ENCODE measurements at places on chromosomes 1 and 21. TPM values are rescaled to one million over a fixed set of nuclear protein-coding genes. Genes with fewer than 3 reads are reported as not detected.

DNA sequence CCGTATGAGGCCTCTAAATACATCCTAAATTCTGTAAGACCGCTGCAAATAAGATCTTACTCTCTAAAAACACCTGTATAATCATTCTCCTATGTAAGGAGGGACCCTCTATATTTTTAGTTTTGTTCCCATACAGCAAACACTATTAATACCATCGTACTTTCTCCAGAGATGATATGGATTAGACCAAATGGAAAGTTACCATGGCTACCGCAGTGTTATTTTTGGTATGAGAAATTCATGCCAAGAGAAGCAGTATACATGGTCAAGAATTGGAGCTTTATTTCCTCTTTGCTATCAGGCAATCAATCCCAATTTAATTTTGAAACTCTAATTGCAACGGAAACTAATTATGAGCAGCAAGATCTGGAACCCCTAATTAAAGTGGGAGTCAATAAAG lies 70.0 kb downstream of the BCAR3 start:
- DNase-seq, result no peak

DNA sequence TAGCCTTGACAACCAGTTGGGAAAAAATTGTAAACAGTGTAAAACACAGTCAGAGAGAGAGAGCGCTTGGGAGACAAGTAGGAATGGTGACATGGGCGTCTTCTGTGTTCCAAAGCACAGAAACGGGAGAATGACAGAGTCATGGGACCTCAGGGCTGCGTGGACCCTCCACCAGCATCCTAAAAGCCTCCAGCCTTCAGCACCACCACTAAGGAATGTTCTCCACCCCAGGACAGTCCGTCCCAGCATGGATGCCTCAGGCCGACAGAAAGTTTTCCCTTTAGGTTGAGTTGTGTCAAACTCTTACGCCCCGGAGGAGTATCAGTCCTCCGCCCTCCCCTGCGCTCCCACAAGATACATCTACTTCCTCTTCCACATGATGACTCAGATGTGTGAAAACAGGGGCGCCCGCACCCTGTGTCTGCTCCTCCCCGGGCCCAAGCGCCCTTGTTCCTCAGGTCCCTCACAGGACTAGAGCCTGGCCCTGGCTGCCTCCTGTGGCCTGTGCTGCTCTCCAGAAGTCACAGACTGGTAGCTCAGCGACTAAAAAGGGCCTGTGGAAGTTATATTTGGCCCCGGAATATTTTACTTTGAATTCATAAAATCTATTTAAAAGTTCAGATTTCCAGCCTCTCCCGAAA lies 63.9 kb upstream of the EFHD2 start:
- DNase-seq, result no peak

Gene WASF2
- 69.2 TPM for total RNA-seq

GRCh38 chr1:221039616-221040015 lies 160.4 kb downstream of the HLX start:
- DNase-seq, result no peak

Gene IFFO2
- 3.6 TPM for total RNA-seq

DNA sequence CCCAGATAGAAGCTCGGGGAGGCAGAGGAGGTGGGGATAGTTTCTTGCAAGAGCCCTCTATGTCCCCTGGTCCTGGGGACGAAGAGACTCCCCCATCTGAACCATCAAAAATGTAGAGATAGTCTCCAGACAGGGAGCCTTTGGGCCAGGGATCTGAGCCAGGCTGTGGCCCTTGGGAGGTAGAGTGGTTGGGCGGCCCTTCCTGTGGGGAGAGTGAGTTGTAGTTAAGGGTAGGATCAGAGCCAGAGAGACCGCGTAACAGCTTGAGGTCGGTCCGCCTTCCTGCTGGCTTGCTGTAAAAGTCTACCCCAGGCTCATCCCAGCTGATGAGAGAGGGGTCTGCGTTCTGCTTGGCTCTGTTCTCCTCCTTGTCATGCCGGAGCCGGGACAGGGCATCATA lies 25.3 kb downstream of the PIK3C2B start:
- no peak for DNase-seq

- DNase-seq, result no peak
These were observed 59.0 kb downstream of the ERI3 start for GRCh38 chr1:44296086-44296485.

Gene HCRTR1
- total RNA-seq, result not detected

Gene CD101
- total RNA-seq, result 1.8 TPM

Gene CAMK2N1
- 1.2 TPM for total RNA-seq

Gene CFAP126
- not detected for total RNA-seq

DNA sequence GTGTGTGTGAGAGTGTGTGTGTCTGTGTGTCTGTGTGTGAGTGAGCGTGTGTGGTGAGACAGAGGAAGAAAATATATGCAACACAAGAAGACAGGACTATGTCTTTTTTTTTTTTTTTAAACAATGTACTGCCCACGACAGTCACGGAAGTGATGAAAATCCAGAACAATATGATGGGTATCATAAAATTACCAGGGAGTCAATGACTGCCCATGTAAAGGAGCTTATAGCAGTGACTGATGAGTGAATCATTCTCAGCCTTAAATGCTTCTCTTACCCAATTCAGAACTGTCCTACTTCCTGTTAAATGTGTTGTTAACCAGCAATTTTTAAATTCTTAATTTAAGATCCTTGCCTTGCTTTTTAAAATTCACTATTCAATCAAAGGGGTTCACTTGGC lies 46.6 kb downstream of the RGS7 start:
- DNase-seq, result no peak

Gene TCHH
- total RNA-seq, result not detected

DNA sequence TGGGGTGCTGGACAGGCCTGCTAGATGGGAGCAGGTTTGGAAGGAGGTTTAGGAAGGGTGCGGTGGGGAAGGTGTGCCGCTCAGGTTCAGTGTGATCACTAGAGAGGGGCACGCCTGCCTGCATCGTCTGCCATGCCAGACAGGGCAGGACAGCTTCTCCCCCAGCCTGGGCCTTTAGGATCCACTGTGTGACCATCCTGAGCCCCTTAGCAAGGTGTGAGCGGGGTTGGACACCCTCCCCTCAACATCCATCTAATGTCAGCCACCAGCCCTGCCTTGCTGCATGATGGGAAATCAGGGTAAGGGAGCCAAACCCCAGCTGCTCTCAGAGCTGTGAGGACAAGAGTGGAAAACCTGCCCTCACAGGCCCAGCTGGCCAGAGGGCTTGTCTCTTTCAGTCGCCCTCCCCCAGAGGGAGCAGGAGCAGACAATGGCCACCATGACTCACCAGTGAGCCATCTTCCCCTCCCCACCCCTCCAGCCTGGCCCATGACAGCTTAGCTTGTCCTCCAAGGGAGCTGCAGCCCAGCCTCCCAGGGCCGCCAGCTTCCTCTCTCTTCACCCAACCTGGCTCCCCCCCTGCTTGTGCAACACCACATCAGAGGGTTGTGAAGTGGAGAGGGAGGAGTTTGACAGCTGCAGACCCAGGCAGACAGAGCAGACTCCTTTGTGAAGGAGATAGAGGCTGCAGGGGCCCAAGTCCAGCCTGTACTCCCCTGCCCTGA lies 37.0 kb downstream of the NUAK2 start:
- DNase-seq, result peak; percentile 97

DNA sequence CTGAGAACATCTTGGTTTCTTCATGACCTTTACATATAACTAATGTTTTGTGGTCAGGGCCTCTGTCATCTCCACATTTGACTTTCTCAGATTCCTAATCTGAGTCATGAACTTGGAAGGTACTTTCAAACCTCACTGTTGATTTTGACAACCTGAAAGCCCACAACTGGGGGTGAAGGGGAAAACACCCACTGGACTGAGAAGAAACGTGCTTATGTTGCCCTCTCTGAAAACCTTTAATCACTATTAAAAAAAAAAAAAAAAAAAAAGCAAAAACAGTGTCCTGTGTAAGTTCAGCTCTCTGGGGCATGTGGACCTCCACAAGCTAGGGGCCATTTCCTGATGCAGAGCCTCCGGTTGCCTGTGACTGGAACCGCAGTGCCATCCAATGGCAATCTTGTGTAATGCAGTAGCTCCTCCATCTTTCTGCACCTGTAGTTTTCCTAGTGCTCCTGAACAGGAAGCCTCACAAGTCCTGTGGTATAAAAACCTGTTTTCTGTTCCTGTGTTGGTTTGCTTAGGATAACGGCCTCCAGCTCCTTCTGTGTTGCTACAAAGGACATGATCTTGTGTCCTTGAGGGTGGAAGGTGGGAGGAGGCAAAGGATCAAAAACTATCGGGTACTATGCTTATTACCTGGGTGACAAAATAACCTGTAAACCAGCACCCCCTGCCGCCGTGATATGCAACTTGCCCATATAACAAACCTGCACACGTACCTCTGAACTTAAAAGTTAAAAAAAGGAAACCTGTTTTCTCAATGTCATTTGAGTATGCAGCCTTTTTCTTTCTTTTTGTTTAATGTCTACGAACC lies 124.5 kb downstream of the ZNF648 start:
- DNase-seq, result peak; percentile 90

DNA sequence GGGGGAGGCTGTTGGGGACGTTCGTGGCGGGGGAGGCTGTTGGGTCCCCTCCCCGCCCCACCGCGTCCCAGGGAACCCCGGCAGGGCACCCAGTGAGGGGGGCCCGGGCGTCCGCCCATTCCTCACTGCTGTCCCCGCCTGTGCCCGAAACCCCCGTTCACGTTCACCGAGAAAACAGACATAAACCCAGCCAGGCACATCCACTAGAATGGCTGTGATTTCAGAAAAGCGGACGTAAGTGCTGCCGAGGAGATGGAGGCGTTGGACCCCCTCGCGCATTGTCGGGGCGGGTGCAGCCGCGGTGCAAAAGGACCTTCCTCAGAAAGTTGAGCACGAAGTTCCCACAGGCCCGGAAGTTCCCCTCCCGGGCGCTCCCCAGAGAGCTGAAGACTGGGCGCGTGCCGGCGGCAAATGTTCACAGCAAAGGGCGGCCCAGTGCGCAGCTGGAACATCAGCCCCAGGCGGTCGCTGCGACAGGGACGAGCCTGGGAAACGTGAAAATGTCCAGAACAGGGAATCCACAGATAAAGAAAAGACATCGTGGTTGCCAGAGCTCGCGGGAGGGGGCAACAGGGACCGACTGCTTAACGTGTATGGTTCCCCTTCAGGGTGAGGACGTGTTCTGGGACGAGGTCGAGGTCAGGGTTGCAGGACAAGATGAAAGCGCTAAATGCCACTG lies 18.5 kb upstream of the SAMD11 start:
- peak; percentile 57 for DNase-seq

DNA sequence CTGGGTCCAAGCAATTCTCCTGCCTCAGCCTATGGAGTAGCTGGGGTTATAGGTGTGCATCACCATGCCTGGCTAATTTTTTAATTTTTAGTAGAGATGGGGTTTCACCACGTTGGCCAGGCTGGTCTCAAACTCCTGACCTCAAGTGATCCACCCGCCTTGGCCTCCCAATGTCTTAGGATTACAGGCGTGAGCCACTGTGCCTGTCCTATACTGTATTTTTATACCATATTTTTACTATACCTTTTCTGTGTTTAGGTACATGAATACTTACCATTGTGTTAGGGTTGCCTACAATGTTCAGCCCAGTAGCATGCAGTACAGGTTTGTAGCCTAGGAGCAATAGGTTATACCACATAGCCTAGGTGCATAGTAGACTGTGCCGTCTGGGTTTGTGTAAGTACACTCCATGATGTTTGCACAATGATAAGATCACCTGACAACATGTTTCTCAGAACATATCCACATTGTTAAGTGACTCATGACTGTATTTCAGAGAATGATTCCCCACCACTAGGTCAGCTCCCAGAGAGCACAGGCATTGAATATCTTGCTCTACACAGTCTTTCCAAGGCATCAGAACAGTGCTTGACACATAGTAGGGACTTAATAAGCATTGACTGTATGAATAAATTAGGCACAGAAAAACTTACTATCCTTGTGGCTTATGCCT lies 6.0 kb upstream of the CITED4 start:
- no peak for DNase-seq

DNA sequence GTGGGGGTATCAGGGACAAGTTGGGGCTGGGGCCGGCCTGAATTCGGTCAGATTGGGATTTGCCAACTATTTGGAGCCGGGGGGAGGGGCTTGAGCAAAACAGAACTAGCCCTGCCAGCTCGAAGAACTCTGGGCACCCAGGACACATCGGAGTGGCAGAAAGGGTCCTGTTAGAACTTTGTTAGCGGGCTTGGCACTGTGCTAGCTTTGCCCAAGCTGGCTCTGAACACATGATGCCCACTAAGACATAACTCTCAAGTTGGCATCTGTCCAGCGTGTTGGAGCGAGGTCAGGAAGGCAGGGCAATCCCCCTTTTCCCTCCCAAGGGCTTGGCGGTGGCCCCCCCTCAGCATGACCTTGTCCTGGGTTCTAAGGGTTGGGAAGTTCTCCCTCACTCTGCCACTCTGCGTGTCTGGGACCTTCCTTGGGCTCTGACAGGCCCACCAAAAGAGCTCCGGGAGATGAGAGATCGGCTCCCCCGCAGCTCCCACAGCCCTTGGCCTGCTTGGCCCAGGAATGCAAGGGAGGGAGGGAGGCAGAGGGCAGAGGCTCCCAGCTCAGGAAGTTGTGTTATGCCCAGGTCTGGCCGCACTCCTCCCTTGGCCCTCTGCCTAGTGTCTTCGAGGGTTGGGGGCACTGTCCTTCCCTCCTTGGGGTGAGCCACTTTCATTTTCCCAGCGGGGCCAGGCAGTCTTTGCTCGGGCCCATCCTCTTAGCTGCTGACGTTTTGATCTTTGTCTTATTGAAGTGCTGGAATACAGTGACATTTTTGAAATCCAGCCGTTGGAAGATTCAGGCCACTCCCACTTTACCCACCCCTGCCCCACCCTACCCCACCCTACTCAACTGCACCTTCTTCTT lies 1.2 kb downstream of the LMNA start:
- DNase-seq, result peak; percentile 68

- DNase-seq, result no peak
These were observed 23.6 kb downstream of the CAMK2N1 start for GRCh38 chr1:20462397-20462796.

DNA sequence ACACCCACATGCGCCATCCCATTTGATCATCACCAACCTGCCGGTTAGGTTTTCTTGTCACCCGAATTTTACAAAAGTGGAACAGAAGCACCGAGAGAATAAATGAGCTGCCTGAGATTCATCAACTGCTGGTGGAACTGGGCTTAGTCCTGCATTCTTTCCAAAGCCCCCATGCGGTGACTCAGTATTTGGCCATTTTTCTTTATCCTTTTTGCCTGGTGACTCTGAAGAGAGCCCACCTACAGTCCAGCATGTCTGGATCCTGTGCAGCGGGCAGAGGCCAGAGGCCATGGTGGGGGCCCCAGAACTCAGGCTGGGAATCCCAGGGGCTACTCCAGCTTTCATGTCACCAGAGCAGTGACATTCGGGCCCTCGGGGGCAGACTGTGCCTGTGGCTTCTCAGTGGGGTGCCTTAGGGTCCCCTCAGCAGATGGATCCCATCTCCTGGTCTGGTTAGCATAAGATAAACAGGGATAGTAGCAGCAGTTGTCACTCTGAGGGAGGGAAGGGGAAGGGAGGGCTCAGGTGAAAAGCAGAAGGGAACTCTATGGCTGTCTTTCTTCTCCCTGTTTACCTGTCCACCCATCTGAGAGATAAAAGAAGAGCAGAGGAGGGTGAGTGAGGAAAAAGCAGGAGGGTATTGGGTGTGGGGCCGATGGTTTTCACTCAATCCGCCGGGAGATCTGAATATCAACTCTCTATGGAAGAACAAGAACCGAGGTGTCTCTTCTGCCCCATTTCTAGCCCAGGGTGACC lies 63.2 kb downstream of the KIF26B start:
- DNase-seq, result no peak

Measured in H9 (cell line).